A673 (cell line): ENCODE measurements at places on chromosomes 13 and 19. TPM values are rescaled to one million over a fixed set of nuclear protein-coding genes. Genes with fewer than 3 reads are reported as not detected.
A peak's percentile ranks its signal among the peaks of the same experiment; 100 is the strongest.

GRCh38 chr19:13116282-13117175 lies at the start of gene TRMT1:
Gene TRMT1 (minus strand): TSS chr19:13116740. CDS start chr19:13116399, 341 bp downstream.
- peak; percentile 98 for DNase-seq

- DNase-seq: no peak
Measured at GRCh38 chr19:12774588-12775555, at the start of gene HOOK2. Gene HOOK2 (minus strand): TSS chr19:12775552. CDS start chr19:12775449, 103 bp downstream.

DNA sequence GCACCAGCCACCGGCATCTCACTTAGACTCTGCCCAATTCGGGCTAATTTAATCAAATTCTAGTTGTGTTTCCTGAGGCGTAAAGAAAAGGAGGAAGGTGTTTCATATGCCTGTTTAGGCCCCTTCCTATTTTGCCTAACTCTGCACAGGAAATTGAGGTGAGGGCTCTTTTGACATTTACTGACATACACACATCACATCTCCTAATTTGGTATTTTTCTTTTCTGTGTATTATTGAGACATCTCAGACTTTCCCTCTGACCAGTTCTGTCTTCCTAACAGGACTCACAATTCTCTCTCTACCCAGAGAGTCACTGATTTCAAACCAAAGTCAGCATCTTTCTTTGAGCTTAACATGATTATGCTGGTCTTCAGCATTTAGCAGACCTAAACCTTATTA lies 7.9 kb downstream of the CEACAM3 start:
- DNase-seq: no peak

HRC gene
- not detected in 2 replicates for total RNA-seq

GRCh38 chr19:16118489-16119033 lies 6.9 kb downstream of the RAB8A start:
- no peak for DNase-seq

GRCh38 chr13:59562924-59563323 lies 600.8 kb downstream of the DIAPH3 start:
- no peak for DNase-seq

- DNase-seq: no peak
Measured at GRCh38 chr19:6543866-6544347, 13.1 kb downstream of the TNFSF9 start.
